ENCODE measurements at places on chromosomes 2 and 18.

DNA sequence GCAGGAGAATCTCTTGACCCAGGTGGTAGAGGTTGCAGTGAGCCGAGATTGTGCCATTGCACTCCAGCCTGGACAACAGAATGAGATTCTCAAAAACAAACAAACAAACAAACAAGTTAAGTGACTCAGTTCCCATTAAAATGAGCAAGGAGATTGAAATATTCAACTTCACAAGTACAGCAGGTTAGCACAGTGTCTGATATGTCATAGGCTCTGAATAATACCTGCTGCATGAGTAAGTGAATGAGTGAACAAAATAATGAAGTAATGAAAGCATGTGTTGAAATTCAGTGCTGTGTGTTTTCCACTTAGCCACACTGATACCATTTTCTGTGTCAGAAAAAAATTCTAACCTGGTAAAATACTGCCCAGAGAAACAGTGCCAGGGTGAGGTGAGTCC, 41.9 kb upstream of the SETBP1 start:
- DNase-seq, result no peak

DNA sequence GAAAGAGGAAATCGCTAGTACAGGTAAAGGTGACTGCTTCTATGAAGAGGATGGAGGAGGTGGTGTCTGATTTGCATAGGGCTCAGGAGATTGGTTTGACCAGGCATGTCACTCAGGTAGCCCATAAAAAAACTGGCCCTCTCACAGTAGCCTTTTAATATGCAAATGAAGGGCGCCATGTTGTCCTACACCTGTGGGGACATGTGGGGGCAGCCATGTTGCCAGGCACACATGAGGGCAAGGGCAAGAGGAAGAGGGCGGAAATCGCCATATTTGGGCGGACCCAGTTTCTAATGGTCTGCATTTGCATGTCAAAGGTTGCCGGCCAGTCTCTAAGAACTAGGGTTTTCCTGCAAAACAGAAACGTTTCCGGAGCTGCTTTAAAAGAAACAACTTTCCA, 1330.6 kb downstream of the DSC3 start:
- no peak for DNase-seq

GRCh38 chr18:71327850-71328249, 1039.0 kb downstream of the SOCS6 start:
- DNase-seq, result no peak

DNA sequence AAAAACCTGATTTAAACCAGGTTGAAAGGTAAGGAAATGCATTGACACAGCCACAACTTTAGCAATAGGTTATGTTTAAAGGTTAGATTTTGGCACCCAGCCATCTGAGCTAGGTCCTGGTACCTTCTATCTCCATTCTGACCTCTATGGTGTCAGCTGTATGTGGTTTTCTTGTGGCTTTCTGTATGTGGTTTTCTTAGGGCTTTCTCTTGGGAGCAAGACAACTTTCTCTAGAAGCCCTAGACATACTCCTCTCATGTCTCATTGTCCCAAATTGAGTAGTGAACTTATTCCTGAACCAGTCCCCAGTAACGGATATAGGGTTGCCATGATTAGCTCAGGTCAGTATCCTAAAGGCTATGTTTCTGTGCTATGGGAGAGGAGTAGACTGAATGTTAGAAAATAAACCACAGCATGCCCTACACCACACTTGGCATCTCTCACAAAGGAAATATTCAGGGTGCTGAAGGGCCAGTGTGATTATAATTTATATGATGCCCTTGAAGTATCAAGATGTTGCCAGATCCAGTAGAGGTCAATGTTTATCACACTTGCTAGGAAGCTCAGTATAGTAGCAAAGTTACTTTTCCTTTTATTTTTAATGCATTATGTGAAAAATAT, 176.1 kb downstream of the CAPN13 start:
- DNase-seq, result no peak

DNA sequence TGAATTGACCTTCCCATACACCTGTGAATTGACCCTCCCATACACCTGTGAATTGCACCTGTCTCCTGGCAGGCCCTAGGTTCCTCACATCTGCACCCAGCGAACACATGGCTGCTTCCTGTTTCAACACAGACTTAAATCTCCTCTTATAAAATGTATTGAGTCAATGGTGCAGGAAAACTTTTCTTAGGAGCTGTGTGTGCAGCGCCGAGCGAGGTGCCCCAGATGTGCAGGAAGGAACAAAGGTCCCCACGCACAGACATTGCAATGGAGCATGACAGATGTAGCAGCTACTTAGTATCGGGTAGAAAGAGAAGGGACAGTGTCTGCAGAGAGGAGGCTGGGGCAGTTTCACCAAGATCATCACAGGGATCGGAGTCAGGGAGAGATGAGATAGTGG, 85.5 kb upstream of the PXDN start:
- DNase-seq, result no peak

DNA sequence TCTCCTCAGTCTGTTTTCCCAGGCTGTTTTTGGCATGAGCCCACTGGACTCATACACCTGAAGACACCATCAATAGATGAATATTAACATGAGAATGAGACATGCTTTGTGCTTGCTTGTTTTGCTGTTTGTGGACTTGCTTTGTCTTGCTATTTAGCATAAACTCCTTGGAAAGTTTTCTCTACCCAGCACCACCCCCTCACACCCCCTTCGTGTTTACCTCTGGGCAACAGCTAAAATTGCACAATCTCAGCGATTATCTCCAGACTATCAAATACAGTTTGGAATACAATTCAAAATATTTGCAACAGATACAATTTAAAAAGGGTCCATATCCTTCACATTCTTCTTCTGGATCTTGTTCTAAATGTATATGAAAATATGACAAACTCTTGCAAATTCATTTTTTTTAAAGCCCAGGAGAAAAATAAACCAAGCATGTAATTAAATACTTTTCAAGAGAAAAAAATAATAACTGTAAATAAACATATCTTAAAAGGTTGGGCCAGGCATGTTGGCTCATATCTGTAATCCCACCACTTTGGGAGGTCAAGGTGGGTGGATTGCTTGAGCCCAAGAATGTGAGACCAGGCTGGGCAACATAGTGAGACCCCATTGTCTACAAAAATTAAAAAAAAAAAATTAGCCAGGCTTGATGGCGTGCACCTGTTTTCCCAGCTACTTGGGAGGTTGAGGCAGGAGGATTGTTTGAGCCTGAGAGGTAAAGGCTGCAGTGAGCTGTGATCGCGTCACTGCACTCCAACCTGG, 32.3 kb upstream of the PMAIP1 start:
- no peak for DNase-seq

GRCh38 chr2:71045151-71045550, 23.3 kb upstream of the NAGK start:
- no peak for DNase-seq

- no peak for DNase-seq
These were observed 323.5 kb downstream of the CELF4 start for GRCh38 chr18:37242091-37242490.

DNA sequence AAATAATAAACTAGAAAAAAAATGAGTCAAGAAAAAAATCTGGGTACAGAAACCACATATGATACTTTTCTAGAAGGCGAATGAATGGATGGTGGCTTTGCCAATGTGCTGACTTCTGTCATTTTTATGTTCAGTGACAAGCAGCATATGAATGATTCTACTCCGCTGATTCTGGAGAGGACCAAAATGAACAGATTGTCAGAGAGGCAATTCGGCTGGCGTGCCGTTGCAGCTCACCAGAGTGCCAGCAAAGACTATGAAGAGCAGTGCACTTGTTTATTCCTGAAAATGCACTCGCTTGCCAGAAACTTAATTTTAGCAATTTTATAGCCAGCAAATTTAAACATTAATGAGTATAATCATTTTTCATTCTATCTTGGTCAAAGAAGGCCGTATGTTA, 105.9 kb upstream of the NYAP2 start:
- DNase-seq, result no peak

DNA sequence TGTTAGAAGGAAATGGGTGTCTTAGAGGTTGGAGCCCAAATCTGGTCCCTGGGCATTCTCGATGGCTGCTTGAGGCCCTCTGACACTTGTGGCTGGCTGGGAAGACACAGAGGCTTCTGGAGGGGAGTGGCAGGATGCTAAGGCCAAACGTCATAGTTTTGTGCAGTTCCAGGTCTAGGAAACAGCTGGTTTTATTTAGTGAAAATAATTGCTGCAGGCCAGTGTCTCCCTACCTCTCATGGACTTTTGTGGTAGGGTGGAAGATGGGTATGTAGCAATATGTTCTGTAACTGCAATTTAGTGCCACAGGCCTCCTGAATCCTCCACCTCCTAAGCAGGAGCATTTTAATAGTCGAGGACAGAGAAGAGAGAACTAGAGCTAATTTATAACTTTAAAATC, 32.2 kb upstream of the SPRED2 start:
- no peak for DNase-seq

- no peak for DNase-seq
These were observed 60.8 kb downstream of the CENPO start for GRCh38 chr2:24853996-24854395.
